ENCODE measurements at places on chromosomes 3 and 15. TPM values are rescaled to one million over a fixed set of nuclear protein-coding genes. Genes with fewer than 3 reads are reported as not detected.

PLSCR1 gene
- polyA plus RNA-seq: 55.5 TPM

SLC27A2 gene
- polyA plus RNA-seq: not detected

- no peak for DNase-seq
Measured at GRCh38 chr3:182284793-182285192, 508.5 kb upstream of the ATP11B start.

DNA sequence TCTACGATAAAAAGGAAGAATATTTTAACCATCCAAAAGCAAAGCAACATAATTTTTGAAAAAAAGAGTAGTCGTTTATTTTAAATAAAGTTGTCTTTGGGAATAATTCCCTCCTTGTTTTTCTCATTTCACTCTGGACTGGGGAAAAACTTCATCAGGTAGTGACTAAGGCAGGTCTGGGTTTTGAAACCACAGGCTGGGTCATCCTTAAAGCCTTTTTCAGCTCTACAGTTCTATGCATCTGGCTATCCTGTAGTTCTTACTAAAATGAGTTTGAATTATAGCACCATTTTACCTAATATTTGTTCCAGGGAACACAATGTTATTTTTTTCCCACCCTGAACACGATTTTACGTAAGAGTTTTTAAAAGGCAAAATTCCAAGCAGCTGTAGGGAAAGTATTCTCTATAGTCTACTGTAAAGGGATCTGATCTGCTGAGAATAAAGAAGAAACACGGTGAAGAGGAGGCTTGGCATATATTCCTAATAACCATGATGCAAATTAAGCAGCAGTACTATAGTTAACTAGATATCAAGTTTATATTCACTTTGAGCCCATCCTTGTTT is 107.7 kb downstream of the OSBPL10 start:
- no peak for DNase-seq
